Muscle of leg (tissue), 16 donors: ENCODE measurements at places on chromosomes 16 and 17.

- no peak for DNase-seq
These were observed 7.1 kb downstream of the COL1A1 start for GRCh38 chr17:50194140-50194933.

DNA sequence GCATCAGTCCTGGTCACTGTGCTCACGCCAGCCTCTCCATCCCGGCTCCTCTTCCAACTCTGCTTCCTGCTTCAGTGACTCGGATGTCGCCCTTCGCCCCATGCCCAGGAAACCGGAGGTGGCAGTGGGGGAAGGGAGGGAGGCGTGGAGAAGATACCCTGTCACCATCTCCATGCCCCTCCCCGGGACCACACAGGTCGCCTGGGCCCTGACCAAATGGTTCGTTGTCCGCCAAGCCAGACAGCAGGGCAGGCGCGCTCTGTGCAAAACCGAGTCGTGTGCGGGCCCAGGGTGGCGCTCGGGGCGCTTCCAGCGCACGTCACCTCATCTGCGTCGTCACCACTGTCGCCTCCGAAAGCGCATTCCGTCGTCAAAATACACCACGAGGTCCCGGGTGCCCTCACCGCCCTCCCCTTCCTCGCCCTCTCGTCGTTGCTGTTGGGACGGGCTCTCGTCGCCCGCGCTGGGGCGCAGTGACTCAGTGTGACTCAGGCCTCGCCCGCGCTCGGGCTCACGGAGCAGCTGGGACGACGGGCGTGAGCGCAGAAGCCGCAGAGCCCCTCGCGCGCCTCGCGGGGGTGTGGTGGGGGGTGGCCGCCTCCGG is 39.2 kb downstream of the ZNF778 start:
- DNase-seq: peak; percentile 48

- no peak for DNase-seq
These were observed 2.4 kb downstream of the ABCC1 start for GRCh38 chr16:15951852-15952251.

- no peak for DNase-seq
These were observed 39.3 kb downstream of the CBFB start for GRCh38 chr16:67068212-67068753.

GRCh38 chr17:42536372-42537155 is 523 bp downstream of the NAGLU start:
- peak; percentile 93 for DNase-seq

DNA sequence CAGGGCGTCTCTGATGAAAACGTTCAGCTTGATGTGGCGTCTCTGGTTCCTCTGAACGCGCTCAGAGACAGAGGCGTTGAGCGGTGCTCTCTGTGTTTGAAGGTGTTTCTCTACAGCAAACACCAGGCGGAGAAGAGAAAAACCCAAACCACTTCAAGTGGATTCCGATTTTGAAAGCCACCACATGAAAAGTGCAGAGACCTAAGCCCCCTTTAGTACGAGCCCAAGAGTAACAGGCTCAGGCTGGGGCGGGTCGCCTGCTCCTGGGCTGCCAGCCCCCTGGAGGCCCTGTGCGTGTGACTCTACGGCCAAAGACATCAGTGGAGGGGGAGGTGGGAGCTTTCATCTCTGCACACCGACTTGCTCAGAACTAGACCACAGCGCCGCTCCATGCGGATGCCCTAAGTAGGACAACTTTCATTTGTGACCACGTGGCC is 328.4 kb downstream of the MAF start:
- DNase-seq: no peak

DNA sequence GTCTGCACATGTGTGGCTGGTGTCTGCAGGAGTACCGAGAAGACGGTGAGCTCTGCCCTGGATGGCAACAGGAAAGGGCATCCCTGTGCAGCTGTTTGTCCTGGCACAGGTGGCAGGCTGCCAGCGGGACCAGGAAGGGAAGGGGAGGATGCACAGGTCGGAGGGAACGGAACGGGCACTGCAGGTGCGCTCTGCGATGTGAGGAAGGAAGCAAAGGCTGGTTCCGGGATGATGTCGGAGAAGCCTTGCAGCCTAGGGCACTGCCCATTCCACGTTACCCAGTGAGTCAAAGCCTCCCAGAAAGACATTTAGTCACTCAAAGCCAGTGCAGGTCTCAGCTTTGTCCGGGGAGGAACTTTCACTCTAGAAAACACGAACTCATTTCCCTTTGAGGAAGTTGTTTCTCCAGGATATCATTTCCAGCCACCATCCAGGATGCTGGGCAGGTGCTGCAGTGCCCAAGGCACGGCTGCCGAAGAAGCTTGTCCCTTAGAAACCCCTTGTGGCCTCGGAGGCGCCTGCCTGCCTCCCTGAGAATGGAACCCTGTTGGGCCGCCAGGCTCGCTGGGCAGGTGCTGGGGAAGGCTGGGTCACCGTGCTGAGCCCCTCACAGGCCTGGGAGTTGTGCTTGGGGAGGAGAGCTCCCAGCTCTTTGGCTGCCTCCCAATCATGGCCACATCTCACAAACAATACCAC is 4.5 kb upstream of the TMEM235 start:
- DNase-seq: no peak

DNA sequence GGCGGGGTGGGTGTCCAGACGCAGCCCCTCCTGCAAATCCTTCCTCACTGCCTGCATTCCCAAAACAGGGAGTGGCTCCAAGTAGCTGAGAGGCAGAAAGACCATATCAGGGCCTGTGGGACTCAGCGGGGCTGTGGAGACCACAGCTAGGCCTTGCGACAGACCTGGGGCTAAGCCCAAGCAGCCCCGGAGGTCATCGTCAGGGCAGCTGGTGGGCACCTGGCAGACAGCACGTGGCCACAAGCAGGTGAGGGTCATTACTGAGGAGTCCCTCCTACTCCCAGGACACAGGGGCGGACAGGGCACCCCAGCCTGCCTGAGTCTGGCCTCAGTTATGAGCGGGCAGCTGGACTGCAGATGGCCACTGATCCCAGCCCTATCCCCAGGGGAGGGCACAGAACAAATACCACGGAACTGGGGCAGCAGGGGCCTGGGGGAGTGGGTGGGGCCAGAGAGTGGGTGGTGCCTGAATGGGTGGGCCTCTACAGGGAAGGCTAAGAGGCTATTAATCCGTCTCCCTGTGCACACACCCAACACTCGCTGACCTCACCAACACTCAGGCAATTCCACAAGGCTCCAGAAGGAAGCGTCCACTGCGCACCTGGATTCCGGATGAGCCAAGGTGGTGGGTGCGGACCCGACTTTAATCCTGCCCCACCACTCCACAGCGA is 8.5 kb downstream of the HS3ST6 start:
- no peak for DNase-seq

DNA sequence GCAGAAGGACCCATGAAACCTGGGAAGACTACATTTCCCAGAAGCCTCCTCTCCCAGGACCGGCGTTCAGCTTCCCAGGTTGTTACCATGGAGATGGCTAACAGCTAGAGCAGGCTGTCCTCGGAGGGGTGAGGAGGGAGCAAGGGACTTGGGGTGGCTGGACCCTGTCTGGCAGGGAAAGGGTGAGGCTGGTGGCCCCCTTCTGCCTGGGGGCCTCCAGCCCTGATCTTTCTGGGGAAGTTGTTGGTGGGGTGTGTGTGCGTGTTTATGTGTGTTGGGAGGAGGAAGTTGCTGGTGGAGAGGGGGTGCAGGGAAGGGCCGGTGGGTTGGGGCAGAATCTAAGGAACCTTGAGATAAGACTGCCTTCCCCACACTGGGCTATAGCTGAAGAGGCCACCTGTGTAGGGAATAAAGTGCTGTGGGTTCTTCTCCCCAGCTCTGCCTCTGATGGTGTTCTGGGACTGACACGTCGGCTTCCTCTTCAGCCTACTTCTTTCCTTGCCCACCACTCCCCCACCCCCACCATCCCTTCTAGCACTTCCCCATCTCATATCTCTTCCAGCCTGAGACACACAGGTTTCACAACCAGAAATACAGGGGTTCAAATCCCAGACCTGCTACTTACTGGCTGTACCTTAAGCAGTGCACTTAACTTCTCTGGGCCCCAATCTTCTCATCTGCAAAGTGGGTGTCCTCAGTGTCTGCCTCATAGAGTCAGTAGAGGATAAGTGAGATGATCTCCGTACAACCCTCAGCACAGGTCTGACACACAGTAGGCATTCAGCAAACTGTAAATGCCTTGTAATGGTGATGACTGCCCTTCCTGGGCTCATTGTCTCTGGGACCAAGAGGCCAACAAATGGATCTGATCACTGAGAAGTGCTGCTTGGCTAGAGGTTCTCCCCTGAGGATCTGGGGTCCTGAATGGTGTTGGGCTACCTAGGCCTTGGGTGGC is at the start of gene DRC7:
TSS of gene DRC7 (plus strand) at position 82 of the 955 bp plus-strand sequence. CDS start 3,144 bp downstream, outside the sequence.
- peak; percentile 66 for DNase-seq

GRCh38 chr17:76385892-76386786 is 1.7 kb downstream of the SPHK1 start:
- DNase-seq: peak; percentile 69

GRCh38 chr17:73746314-73747073 is 102.2 kb upstream of the SDK2 start:
- DNase-seq: no peak

DNA sequence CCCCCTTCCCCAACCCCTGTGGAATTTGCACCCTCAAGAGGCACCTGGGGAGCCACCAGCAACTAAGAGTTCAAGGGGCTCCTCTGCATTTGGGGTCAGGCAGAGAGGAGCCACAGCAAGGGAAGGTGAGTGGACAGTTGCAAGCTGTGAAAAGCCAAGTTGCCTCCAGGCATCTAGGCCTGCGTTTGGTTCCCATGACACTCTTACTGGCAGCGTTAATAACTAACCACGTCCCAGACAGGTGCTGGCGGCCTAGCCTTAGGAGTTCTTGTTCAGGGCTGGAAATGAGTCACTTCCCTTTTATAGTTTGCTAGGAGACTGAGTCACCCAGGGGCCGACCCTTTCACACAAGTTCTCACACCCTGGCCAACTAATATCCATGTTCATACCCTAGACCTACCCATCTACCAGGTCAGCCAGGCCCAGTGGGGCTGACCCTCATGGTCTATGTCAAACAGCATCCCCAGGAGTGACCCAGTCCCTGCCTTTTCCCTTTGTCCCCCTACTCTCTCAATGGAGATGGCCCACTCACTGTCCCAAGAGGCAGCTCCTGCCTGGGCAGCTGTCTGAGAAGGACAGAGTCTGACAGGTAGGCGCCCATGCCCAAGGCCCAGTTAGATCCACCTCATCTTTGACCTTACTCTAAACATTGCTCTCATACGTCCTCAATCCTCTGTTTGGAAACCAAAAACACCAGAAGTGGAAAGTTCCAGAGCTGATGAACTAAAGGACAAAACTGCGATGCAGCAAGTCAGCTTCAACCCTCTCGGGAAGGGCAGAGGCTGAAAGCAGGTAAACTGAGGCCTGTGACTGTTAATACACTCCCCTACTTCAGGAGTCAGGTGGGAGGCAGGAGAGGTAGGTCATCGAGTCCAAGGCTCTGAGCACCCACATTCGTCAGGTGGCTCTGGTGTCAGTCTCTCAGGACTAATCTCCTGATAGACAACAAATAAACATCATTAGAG is 300.6 kb downstream of the SOX9 start:
- DNase-seq: peak; percentile 67

DNA sequence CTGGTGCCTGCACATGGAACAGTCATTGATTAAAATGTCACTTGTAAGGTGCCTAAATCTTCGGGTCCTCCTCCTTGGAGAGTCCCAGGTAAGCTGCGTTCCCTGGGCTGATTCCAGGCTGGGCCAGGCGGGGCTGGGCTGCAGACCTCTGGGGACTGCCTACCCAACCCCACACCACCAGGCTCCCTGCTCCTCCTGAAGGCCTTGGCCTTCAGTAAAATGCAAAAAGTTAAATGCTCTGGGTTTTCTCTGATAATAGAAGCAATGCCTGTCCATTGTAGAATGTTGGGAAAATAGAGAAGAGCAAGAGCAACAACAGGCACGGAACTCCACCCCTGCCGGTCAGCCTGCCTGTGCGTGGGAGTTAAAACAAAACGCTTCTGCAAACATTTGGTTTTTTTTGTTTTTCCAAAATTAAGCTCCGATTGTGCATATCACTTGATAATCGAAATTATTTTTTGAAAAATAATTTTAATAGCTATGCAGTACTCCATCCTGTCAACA is 363.9 kb downstream of the SEC14L1 start:
- no peak for DNase-seq

GRCh38 chr16:58413359-58413758 is 21.1 kb downstream of the GINS3 start:
- DNase-seq: no peak

- no peak for DNase-seq
These were observed 20.9 kb downstream of the TNS4 start for GRCh38 chr17:40480501-40481003.

DNA sequence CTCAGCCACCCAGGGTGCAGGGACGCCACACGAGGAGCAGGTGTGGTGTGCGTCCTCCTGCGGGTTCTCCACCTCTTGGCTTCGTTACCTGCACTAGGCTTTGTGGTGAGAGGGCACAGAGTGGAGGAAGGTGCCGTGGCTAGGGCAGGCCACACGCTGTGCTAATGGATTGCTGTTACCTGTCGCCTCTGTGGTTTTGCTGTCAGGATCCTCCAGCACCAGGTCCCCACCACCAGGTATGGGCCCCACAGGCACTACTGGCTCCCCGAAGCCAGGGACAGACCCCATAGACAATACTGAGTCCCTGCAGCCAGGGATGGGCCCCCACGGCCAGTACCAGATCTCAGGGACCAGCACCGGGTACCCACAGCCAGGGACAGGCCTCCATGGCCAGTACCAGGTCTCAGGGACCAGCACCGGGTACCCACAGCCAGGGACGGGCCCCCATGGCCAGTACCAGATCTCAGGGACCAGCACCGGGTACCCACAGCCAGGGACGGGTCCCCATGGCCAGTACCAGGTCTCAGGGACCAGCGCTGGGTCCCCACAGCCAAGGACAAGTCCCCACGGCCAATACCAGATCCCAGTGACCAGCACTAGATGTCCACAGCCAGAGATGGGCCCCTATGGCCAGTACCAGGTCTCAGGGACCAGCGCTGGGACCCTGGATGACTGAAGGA is 315.6 kb downstream of the SEC14L1 start:
- DNase-seq: no peak

DNA sequence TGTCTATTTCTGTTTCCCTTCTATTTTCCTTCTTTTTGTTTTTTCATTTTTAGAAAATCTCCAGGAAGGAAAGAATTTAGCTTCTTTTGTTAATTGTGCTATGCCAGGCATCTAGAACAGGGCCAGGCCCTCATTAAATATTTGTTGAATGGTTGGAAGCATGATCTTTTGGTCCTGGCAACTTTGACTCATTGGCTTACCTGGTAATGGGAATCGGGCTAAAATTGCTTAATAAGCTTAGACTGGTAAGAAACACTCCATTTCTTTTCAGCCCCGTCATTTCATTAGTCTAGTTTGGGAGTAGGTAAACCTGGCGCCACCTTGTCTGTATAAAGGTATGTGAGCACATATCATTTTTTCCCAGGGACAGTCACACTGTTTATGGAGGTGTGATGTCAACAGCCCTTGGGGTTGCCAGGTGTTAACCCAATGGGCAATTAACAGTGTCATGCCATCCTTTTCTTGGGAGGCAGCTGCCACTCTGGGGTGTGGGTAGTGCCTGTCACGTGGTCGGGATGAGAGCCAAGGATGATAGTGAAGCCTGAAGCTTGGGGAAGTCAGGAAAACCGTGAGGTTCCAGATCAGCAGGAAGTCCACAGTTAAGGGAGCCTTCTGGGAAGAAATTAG is 9.5 kb upstream of the NDEL1 start:
- no peak for DNase-seq

DNA sequence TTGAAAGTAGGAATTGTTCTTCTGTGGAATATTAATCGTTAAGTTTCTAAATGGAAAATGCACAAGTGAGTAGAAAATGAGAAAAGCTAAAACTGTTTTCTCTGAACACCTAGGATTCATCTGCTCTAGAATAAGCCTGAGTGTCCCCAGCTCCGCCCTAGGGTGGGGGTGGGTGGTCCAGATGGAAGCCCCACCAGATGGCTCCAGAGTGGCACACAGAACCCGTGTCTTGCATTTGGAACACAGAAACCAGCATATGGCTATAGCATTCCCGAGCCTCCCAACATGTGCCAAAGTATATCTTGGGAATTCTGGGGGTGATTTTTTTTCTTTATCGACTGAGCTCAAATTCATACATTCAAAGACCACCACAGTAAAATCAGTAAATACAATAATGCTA is 517.7 kb upstream of the PSMD7 start:
- no peak for DNase-seq
